ENCODE measurements at places on chromosomes 7 and 10.

DNA sequence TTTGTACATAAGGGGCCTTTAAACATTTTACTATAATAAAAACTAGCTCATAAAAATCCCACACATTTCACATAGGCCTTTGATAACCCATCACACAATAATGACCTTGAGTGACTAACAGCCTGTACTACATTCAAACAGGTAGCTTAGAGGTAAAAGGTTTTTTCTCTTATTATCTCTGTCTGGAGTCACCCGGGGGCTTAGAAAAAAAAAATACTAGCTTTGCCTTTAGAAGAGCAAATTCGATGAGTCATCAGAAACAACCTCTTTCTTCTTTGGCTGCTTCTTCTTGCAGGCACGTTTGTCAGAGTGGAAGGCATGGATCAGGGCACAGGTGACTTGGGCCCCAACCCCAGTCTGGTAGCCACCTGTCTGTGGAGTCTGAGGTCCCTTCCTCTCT lies 43.4 kb upstream of the ADO start:
- DNase-seq: no peak

DNA sequence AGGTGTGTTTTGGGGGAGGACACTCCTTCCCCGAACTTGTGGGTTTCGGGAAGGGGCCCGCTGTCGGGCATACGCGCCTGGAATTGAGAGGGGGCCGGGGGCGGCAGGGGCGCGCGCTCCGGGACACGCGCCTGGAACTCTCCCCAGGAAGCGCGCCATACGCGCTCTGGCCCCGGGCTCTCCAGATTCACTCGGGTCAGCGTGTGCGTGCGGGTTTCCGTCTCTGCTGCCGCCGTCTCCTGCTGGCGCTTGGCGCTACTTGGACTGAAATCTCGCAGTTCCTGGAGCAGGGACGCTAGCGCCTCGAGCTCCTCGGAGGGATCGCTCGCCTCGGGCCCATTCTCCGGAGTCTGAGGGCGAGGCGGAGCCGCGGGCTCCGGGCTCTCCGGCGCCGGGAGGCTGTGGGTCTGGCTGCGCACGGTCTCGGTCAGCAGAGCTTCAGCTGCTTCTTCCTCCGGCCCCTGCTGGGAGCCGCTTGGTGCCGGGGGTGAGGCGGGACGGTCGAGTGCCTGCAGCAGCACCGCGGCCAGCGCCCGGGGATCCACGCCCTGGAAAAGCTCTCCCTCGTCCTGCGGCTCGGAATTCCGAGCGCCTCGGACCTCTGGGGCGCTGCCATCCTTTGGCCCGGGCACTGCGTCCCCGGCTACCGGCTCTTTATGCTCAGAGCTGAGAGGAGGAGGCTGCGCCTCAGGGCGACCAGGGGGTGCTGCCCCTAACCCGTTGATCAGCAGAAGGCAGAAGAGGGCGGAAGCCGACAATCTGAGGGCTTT lies 1.1 kb downstream of the VGF start:
- DNase-seq: no peak

DNA sequence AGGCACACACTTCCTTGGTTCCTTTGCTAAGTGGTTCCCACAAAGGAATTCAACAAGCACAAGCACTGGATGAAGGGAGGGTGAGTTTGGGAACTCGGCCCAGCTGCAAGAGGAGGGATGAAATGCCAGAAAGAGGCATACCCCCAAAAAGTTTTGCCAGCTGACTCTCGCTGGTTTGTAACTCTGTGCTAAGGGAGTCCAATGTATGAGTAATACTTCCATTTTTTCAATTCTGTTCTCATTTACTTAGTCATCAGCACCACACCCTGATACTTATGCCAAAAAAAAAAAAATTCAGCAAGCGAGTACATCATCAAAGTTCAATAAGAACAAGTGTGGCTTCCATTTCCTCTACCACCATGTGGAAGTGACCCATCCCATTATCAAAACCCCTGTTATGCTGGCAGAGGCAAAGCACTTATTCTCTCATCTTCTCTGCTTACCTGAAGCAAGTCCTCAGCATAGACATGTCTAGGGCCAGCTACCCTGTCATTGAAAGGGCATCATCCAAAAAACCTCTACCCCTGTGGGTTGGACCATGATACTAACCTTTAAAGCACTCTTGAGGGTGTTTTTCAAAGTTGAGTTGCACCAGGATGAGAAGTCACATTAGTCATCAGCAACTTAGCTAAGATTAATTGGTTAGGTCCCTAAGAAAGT lies 6.9 kb upstream of the HYCC1 start:
- DNase-seq: no peak

DNA sequence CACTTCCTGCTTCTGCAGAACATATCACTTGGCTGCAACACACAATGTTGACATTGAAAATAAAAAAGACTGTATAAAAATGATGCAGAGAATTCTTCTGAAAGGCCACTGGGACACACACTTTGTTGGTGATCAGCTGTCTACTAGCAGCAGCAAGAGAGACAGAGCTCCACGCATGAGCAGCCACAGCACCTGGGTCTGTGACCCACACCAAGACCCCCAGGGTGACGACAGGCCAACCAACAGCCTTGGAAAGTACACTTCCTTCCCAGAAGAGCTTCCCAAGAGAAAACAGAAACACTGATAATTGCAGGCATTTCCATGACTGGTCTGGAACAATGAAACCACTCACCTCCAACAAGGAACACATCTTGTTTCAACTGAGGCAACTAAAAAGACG lies 239.0 kb downstream of the DIP2C start:
- no peak for DNase-seq

- DNase-seq: no peak
Observed at GRCh38 chr7:106039486-106040060, 72.5 kb downstream of the SYPL1 start.

- DNase-seq: no peak
Observed at GRCh38 chr7:16935341-16935735, 53.6 kb upstream of the AGR3 start.

- DNase-seq: no peak
Observed at GRCh38 chr7:19090526-19090925, 26.9 kb downstream of the TWIST1 start.

DNA sequence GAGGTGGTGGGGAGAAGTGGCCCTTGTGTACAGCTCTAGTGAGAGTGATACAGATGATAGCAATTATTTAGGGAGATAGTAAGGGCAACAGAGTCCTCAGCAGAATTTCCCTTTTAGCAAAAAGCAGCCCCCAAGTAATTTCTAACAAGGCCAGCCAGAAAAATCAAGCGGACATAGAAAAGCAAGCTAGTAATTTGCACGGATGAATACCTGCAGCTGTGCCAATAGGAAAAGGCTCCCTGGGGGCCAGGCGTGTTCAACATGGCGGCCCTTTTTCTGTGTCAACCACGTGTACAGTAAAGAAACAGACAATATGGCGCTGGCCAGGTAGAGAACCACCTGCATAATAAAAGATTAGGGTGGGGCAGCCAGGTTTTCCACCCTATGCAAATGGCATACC lies 7.4 kb downstream of the MCM10 start:
- DNase-seq: no peak

DNA sequence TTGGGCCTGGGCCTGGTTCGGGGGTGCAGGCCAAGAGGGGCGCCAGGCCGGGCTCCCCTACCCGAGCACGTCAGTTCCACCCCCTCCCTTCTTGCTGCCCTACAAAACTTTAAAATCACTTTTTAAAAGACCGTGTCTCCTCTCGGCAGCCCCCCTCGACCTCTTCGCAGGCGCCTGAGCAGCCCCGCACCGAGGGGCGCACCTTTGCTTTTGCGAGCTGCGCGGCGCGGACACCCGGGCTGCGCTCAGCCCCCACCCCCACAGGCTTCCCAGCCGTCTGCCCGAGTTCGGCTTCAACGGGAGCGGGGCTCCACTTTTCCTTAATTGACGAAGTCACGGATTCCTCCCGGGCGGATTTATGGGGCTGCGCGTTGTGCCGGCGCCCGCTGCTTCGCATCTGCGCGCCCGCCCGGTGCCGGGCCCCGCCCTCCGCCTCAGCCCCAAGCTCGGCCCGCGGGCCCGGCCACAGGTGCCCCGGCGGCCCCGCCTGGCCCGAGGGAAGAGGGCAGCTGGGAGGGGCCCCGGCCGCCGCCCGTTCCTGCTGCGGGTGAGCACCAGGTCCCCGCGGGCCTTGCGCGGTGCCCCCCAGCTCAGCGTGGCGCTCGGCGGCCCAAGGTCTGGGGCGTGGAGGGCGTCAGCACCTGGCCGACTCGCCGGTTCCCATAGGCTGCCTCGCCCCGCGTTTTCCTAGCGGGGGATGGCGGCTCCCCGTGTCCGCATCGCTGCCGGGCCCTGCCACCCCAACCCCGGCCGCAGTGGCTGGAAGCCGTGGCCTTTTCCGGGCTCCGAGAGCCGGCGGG lies 10.8 kb upstream of the MNX1 start:
- no peak for DNase-seq

DNA sequence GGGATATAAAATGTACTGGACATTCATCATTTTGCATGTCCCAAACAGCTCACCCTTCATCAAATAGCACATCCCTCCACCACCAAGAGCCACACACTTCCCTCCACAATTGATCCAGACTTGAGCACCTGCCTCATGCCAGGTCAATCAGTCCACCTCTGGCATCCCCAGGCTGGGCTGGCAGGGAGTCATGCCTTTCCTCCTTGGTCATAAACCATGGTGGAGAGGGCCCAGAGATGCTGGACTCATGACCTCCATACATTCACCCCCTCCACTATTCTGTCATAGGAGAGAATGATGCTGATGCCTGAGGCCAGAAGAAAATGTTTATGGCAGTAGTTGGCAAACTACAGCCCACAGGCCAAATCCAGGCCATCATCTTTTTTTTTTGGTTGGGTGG lies 16.1 kb upstream of the GDF10 start:
- no peak for DNase-seq

GRCh38 chr7:104552102-104552501 lies 223.7 kb downstream of the LHFPL3 start:
- no peak for DNase-seq

GRCh38 chr7:159098424-159098786 lies 46.3 kb downstream of the VIPR2 start:
- no peak for DNase-seq

- no peak for DNase-seq
Observed at GRCh38 chr10:70362328-70362727, 20.1 kb downstream of the LRRC20 start.

DNA sequence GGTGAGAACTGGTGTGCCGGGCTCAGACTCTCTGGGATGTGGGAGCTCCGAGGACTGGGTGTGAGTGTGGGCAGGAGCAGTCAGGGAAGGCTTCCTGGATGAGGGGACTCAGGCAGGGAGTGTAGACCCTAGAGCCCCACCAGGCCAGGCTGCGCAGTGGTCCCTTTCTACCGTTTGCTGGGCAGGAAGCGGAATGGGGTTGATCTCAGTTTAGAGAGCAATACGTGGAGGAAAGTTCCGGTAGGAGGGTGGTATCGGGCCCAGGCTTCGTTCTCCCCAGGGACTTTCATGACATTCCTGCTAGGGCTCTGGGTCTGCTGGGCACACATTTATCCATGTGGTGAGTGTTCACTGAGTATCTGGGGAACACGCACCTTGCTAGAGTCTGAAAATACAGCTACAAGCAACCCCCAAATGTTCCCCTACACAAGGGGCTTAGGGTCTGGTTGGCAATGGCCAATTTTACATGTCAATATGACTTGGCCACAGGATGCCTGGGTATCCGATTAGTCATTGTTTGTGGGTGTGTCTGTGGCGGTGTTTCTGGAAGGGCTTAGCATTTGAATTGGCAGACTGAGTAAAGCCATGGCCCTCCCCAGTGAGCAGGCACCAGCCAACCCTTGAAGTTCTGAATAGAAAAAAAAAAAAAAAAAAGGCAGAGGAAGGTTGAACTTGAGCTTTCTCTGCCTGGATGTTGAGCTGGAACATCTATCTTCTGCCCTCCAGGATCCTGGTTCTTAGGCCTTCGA lies 20.8 kb downstream of the GHRHR start:
- DNase-seq: no peak

GRCh38 chr7:146216396-146217041 lies 99.9 kb downstream of the CNTNAP2 start:
- no peak for DNase-seq

DNA sequence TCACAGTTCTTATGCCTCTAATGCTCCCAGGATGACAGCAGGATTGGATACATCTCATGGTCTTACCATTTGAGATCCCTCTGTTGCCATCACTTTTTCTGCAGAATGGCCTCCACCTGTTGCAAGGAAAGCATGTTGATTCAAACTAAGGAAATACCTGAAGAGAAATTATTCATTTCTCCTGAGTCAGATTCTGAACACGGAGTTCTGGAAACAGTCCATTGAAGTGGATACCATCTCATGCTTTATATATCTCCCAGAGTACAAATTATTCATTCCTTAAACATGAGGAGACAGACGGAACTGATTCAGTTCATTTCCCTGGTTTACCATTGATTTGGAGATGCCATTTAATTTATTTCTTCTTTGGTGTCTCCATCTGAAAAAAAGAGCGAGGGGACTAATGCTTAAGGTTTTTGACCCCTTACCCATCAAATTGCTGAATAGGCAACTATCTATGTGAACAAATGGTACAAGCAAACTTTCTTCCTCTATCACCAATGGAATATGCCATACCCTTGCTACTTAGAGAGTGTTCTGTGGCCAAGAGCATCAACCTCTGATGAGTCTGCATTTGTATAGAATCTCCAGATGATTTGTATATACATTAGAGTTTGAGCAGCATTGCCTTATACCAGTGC lies 305.0 kb upstream of the LRGUK start:
- no peak for DNase-seq

- no peak for DNase-seq
Observed at GRCh38 chr10:45532480-45532879, 140.1 kb downstream of the ZFAND4 start.

- DNase-seq: no peak
Observed at GRCh38 chr10:32957341-32958084, 517 bp downstream of the ITGB1 start.

DNA sequence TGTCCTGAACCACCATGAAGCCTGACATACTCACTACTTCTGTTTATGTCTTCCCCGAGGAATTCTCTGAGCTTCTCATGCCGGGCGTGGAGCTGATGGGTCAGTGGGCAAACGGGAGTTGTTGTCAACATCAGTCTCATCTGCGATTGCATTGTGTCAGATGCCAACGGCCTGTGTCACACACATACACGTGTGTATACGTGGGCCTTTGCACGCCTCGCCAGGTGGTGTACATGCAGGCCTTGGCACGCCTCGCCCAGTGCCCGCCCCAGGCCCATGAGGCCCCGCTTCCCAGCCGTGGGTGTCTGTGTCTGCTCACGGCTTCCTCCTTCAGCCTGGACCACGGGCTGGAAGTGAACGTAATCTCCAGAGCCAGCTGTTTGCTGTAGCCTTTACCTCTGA lies 7.5 kb upstream of the CSGALNACT2 start:
- no peak for DNase-seq

DNA sequence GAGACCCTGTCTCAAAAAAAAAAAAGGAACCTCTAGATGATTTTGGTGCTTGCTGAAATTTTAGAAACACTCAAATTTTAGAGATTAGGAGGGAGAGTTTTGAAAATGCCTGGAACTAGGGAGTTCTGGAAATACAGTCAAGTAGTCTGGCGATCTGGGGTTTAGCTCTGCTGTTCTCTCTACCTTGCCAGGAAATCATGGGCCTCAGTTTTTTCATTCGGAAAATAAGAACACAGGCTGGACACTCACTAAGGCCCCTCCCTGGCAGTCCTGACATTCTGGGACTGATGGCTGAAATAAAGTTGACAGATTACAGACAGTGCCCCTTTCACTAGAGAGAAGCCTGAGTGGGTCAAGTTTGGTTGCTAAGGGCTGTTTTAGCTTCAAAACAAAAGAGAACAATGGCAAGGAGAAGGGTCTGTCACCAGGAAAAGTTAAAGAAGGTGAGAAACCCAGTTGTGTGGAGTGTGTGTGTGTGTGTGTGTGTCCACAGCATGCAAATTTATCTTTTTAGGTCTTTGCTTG lies 25.0 kb upstream of the CALN1 start:
- no peak for DNase-seq

GRCh38 chr10:46539596-46540411 lies 16.7 kb downstream of the GPRIN2 start:
- no peak for DNase-seq
